Omental fat pad (tissue), 4 donors: ENCODE measurements at places on chromosomes 3 and 15. TPM values are rescaled to one million over a fixed set of nuclear protein-coding genes. Genes with fewer than 3 reads are reported as not detected.

DNA sequence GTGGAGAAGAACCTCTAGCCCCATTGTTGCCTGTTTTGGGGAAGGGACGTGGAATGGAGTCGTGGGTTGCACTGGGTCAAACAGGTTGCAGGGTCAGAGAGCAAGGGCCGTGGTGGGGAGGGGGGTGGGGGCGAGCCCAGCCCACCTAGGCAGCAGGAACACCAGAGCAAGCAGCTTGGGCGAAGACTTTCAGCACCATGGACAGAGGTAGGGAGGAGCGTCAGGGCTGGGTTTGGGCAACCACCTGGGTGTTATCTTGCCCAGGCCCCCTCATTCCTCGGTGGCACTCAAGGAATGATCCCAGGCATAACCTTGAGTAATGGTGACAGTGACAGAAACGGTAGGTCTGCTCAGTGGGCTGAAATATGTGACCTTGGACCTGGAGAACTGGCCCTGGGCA, 45.9 kb upstream of the TMEM115 start:
- no peak for DNase-seq

GRCh38 chr15:78405336-78405924, 32.6 kb upstream of the IREB2 start:
- no peak for DNase-seq

The FOXP1 gene
- total RNA-seq: 128 TPM

GRCh38 chr3:178152031-178152806, 384.0 kb upstream of the KCNMB2 start:
- DNase-seq: no peak

The TRIM59 gene
- total RNA-seq: 1.3 TPM

- DNase-seq: no peak
Measured at GRCh38 chr3:79427081-79427480, 340.7 kb downstream of the ROBO1 start.
